Hepatic stellate cell (primary cell): ENCODE measurements at places on chromosomes 4 and X.

DNA sequence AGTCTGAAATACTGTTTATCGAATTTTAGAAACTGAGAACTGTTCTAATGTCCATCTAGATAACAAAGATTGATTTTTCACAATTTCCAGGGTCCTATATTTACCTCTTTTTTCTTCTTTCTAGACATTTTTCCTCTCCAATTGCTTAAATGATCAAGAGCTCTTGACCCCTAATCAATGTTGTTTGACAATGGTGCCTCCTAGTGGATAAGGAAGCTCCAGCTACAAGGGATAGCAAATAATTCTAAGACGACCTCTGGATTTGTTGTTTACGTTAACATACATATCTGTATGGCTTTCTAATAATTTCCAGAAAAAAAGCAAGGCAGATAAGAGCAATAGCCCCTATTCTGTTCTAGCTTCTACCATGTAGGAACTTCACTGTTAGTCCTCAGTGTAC is 35.8 kb downstream of the GPR82 start:
- peak; percentile 4 for DNase-seq

DNA sequence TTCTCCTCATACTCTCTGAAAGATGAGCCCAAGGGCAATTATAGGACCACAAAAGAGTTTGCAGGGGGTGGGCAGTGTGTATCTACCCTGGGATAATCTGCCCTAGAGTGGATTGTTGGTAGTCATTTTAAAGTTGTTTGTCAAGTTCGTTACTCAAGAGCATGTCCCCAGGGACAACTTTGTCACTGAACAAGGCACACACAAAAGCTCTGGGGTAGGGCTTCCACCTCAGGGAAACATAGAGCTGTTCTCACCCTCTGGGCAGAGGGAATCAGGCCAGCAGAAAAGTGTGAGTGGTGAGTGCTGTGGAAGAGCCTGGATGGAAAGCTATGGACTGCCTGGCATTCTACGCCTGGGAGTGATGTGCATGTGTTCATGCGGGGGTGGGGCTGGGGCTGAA is 23.3 kb upstream of the LEF1 start:
- no peak for DNase-seq

DNA sequence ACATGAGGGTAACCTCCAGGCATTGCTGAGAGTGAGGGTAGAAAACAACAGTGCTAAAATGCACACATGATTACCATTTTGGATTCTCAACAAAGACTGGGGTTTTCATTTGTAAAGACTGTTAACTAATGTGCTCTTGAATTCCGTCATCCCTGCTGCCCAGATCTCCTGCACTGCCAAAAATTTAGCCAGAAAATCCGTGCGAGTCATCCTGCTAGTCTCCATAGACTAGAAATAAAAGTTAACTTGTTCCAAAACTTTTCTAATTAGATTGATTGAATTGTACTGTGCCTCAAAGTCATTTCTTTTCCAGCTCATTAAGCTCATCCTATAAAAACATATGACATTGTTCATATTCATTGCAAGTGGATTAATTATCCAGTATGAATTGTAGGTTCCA is 99.8 kb downstream of the ARSF start:
- DNase-seq, result no peak

DNA sequence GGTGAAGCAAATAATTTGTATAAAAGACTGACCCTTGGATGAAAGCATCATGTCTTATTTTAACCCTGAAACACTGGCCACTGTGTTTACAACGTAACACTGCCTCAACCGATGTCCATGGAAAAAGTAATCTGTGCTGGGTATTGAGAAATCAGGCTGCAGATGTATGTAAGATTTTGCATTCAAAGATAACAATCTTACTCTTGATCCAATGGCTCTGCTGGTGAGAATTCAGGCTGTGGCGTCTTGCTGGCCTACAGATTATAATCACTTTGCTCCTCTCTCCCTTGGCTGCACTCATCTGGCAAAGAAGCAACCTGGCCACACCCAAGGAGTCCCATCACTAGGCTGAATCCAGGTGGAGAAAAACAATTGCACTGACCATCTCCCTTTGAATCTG is 7.5 kb downstream of the ADGRA3 start:
- DNase-seq, result no peak

GRCh38 chr4:189822326-189822725 is 118.3 kb upstream of the FRG1 start:
- no peak for DNase-seq

DNA sequence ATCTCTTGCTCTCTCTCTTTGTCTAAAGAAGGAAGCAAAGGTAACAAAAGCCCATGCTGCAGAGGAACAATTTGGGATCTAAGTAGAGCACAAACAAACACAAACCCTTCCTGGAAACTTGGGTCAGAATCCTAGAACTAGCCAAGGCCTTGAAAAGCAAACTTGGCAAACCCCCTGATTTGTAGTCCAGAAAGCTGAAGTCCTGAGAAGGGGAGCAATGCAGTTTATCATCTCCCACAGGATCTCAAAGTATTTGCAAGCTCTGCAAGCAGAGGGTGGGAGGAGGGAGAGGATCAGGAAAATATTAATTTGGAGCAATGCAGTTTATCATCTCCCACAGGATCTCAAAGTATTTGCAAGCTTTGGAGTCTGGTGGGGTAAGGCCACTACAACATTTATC is 379.5 kb upstream of the FGF13 start:
- DNase-seq, result no peak

- no peak for DNase-seq
These were observed 31.7 kb downstream of the AGA start for GRCh38 chr4:177410566-177410965.

GRCh38 chr4:177047070-177047850 is 254.5 kb upstream of the VEGFC start:
- peak; percentile 27 for DNase-seq

- DNase-seq, result no peak
These were observed 112.1 kb downstream of the AFAP1 start for GRCh38 chr4:7827566-7827965.

- no peak for DNase-seq
These were observed 37.1 kb upstream of the AMOT start for GRCh38 chrX:112877771-112878173.

DNA sequence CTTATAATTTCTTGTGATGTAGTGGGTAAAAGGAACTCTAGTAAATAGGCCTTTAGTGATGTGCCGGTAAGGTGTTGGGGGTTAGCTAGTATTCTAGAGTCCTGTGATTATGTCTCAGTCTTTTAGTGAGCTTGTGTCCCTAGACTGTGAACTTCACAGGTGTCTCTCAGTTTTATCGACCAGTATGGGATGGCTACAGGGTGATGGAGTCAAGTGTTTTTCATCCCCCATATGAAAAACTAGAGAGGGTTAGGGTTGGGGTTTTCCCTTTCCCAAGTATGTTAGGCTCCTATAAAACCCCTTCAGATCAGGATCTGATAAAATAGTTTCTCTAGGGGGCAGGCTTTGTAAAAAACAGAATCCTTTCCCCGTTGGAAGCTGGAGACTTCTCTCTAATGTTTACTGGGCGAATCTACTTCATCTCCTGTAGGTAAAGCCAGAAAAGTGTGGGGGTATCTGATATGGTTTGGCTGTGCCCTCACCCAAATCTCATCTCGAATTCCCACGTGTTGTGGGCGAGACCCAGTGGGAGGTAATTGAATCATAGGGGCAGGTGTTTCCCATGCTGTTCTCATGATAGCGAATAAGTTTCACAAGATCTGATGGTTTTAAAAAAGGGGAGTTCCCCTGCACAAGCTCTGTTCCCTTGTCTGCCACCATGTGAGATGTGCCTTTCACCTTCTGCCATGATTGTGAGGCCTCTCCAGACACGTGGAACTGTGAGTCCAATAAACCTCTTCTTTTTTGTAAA is 120.8 kb downstream of the DTHD1 start:
- DNase-seq, result no peak

DNA sequence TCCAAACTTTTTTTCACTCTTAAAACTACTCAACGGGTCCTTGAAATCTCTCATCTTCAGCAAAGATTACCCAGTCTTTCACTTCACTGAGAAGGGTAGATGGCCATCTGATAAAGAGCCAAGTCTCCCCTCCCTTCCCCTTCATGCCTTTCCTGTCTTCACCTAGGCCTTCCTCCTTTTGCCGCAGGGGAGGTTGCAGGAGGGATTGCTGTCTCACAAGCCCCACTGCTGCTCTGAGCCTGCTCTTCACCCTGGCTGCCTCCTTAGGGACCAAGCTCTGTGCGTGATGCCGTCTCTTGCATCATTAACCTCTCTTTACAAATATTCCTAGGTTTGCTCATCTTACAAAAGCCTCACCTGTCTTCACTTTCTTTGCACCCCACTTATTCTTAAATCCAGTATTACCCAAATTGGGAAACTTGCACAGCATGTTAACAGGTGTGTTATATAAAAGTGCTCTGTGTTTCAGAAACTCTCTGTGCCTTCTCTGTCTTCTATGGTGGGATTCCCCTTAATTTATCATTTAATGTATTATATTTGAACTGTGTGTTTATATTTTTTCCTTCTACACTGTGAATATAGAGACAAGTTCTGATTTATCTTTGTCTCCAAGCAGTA is 3.8 kb downstream of the ZFX start:
- DNase-seq, result no peak

- no peak for DNase-seq
These were observed 88.4 kb upstream of the SPANXB1 start for GRCh38 chrX:140913802-140914501.

GRCh38 chr4:107988763-107989035 is 990 bp upstream of the HADH start:
- no peak for DNase-seq
